ENCODE measurements at places on chromosomes 4 and X.

GRCh38 chr4:101258883-101259282, 88.4 kb downstream of the PPP3CA start:
- DNase-seq, result no peak

GRCh38 chr4:5707366-5707765, 993 bp downstream of the EVC2 start:
- DNase-seq, result no peak

- peak; percentile 20 for DNase-seq
Measured at GRCh38 chr4:122259849-122260248, 107.7 kb downstream of the BLTP1 start.

DNA sequence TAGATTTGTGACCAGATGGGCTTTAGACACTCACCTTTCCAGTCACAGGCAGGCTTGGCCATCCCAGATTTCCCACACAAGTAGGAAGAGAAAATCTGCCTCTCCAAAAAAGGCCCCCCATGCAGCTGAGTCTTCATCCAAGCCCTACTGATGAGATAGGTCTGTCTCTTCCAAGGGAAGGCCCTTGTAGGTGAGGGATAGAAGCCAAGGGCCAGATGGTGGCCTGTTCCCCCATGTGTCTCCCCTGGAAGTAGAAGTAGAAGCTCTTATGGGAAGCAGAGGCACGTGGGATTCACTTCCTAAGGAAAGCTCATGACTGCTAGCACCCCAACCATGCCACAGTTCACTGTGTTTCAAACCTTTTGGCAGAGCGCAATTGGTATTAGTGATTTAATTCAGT, 81.5 kb downstream of the REPS2 start:
- no peak for DNase-seq

- peak; percentile 56 for DNase-seq
Measured at GRCh38 chr4:121164291-121164690, at the start of gene TNIP3. TSS of gene TNIP3 (minus strand) at chr4:121164321. CDS start at chr4:121164125, 196 bp downstream.

DNA sequence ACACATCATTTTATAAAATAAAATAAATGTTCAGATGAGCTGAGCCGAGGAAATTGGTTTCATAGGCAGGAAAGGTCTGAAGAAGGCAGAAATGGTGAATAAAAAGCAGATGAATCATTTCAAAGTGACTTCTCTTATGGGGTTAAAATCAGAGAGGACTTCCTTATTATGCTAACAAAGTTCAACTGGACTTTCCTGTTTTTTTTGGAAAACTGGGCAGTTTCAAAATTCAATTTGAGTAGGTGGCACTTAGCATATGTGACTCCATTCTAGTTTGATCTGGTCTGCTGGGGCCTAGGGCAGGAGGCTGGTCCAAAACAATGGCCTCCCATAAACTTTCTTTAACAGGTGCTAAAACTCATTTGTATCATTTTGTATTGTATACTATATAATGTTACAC, 1794.9 kb upstream of the TENM3 start:
- no peak for DNase-seq

GRCh38 chr4:65063601-65064000, 606.7 kb downstream of the EPHA5 start:
- DNase-seq, result peak; percentile 23

- peak; percentile 50 for DNase-seq
Measured at GRCh38 chr4:122747883-122748282, 15.4 kb downstream of the BBS12 start.

All from kidney tubule cell (primary cell).